Stimulated activated CD8-positive, alpha-beta memory T cell treated with anti-CD3 and anti-CD28 coated beads, Interleukin-12 subunit alpha, Interleukin-12 subunit beta, amount 100 ng/mL, for 1 hour (primary cell): ENCODE measurements at places on chromosomes 1 and 21.

DNA sequence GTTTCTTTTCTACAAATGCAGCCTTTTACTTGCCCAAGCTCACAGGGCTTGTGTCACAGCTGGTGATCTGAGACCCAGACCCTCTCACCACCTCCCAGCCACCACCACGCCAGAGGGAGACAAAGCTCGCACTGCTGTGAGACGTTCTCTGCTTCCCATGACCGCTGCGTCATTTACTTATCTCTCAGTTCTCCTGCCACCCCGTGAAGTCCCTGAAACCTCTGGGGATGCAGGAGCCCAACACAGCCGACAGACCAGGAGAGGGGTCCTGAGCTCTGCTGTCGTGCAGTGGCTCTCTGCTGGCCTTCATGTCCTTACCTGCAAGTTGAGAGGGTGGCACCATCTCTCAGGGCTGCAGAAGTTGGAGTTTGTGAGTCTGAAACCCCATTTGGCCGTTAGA is 77.7 kb downstream of the SLC16A1 start:
- DNase-seq, result no peak

DNA sequence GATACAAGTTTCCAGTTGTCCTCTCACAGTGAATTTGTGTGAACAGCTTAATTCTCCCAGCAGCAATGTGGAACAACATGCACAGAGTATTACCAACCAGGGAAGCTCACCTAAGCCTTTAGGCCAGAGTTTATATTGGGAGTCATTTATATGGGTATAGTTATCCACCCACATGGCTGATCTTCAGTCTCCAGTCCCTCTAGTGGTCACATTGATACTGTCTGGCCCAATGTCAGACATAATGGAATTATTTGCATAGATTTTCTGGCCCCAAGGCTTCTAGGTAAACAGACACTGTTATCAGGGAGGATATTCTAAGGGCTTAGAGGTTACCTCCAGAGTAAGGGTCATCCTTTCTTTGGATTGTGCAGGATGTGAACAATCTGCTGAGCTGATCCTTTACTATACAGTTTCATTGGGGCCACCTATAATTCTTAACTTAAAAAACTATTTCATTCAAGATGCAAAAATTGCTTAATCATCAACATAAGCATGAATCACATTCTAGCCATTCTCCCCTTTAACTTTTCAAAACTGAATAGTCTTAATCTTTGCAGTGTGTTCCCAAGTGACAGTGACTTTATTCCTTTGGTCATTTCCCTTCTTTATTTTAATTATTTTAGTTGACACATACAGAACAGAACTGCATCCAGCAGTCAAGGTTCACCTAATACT is 210.9 kb downstream of the LTN1 start:
- no peak for DNase-seq

- no peak for DNase-seq
These were observed at the start of gene COL11A1 for GRCh38 chr1:103108376-103109150. Gene COL11A1 (minus strand): TSS chr1:103108522. CDS start chr1:103108178, 344 bp downstream.

- no peak for DNase-seq
These were observed 5.7 kb downstream of the MAN1A2 start for GRCh38 chr1:117372863-117373412.

- DNase-seq, result no peak
These were observed 24.1 kb upstream of the CHODL start for GRCh38 chr21:18220498-18220897.

- no peak for DNase-seq
These were observed 5.1 kb upstream of the EPS8L3 start for GRCh38 chr1:109768820-109769219.

GRCh38 chr1:57898531-57898930 is 474.7 kb upstream of the DAB1 start:
- no peak for DNase-seq

DNA sequence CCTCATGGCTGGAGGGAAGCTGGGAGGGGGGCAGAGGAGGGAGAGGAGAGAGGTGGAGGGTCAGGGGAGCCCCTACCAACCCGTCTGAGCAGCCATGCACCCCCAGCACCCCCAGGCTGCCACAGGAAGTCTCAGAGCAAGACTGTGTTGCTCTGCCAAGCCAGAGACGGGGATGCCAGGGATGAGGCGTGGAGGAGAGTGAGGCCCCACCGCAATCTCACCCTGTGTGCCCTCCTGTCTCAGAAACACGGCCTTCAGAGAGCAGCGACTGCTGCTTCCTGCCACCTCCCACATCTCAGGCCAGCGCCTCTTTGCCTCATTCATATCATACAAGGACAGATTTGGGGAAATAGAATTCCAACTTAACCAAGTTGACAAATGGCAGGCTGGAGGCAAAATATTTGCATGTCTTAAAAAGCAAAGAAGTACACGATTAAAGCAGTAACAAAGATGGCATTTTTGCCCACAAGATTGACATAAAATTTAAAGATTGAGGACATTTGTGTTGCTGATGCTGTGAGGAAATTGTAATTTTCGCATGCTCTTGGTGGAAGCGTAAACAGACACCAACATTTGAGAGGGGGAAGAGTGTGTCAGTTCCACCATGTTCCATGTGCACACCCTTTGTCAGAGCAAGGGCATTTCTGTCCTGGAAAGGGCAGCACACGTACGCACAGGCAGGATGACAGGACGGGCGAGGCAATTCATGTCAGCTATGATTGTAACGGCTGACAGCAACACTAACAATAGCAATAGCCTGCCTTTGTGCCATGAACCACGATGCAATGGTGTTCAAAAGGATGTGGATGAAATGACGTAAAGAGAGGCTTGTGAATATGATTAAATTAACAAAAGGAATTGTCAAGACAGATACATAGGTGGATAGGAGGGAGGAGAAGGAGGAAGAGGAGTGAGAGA is 59.0 kb upstream of the BACE2 start:
- DNase-seq, result no peak

DNA sequence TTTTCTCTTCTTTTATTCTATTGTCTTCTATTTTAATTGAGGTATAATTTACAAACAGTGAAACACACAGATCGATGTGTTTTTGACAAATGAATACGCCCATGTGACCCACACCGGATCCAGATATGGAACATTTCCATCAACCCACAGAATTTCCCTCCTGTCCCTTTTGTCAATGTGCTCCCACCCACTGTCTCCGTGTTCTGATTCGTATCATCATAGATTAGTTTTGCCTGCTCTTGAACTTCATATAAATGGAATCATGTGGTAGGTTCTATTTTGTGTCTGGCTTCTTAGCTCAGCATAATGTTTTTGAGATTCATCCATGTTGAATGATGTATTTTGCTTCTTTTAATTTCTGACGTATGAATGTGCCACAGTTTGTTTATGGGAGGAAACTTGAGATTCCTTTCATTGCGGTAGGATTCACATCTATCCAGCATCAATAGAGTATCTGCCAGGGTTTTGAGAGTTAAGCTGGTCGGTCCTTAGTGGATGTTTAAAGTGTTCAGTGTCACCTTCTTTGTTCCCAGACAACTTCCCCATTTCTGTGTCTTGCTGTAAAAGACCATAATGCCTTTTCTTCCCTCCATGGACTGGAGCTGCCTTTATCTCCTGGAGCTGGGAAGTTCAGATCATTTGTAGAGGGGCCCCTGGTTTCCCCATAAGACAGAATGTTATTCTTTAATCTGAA is 14.7 kb downstream of the NAV1 start:
- no peak for DNase-seq

DNA sequence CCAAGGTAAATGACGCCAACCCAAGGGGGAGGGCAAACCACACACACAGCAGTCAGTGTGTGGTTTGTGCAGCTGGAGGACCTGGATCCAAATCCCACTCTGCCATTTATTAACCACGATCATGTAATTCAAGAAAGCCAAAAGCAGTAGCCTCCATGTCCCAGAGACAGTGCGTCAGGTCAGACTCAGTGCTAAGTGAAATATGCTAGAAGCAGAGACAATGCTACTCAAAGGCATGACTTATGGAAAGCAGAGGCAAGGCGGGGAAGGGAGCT is 13.6 kb downstream of the TTC39A start:
- no peak for DNase-seq

DNA sequence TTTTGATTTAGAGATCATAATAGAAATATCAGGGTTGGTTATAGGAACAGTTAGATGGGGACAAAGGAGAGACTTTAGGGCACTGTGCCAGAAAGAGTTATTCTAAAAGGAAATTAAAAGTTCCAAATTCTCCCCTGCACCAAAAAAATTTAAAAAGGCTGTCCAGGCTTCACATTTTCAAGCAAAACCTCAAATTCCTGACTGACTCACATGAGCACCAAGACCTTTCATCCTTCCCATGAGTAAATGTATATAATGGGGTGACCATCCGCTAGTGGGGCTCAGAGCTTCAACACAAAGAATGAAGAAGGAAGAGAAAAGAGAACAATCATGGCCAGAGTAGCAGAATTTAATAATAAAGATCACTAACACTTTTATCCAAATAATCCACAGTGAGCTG is 131.6 kb upstream of the MROH9 start:
- DNase-seq, result no peak

- DNase-seq, result no peak
These were observed 39.3 kb downstream of the PLPPR5 start for GRCh38 chr1:98965394-98965793.

DNA sequence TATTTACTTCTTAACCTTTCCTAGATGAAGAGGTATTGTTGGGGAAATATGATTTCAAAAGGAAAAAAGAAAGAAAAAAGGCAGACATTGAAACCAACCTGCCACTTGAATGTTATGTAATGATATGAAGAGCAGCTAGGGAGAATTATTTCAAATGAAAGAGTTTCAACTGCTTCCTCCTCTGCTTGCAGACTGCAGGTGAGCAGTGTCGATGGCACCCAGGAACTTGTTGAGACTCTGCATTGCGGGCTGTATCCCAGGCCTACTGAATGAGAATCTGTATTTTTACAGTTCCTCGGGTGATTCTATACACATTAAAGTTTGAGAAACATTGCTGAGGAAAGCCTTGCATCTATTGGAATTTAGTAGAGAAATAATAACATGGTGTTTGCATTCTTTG is 3.7 kb upstream of the RUNX1 start:
- DNase-seq, result no peak

DNA sequence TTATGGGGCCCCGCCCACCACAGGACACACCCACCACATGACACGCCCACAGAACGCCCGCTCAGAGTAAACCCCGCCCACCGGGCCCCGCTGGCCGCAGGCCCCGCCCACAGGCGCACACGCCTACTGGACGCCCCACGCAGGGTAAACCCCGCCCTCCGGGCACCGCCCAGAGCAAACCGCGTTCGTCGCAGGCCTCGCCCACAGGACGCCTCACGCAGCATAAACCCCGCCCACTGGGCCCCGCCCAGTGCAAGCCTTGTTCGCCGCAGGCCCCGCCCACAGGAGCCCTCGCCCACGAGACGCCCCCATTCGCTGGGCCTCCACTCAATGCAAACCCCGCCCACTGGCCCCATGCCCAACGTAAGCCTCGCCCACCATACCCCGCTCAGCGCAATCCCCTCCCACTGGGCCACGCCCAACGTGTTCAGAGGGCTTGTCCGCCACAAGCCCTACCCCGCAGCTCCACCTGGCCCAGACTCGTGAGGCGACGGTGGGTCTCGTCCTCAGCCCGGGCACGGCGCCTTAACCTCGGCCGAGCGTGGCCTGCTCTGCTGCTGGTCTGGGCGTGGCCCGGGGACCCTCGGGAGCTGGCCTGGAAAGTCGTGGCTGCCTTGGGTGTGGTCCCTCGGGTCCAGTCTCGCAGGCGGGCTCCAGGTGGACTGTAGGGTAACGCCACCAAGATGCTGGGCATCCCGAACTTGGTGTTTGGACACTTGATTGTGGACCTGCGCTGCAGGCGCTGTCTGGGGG is 401 bp upstream of the TMEM52 start:
- peak; percentile 99 for DNase-seq

DNA sequence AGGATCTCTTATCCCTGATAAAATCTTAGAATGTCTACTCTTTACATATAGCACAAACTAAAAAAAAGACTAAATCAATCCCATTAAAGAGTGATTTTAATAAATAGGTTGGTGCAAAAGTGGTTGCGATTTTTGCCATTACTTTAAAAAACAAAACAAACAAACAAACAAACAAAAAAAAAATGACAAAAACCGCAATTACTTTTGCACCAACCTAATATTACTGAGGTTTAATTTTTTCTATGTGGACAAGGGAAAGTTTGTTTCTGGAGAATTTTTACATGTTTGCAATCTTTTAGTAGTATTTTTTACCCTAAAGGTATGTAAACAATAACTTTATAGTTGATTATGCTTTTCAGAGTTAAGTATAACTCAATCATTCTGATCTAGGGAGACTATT is 119.7 kb upstream of the ADAMTS5 start:
- no peak for DNase-seq

GRCh38 chr1:201968202-201968925 is 13.1 kb downstream of the TIMM17A start:
- no peak for DNase-seq

DNA sequence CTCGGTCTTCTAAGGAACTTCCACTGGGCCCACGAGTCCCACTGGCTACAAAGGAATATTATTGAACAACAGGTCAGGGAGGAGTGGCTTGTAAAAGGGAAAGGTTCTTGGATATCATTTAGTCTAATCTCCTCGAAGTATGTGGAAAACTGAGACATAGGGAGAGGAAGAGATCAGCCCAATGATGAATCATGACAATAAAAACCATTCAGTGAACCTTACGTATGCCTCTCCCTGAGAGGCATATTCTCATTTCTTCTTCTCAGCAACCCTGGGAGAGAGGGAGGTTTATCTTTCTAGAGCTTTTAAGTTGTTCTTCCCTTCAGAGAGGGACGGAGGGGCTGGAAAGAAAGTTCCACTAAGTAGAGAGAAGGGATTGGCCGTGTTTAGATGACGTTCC is 5.3 kb upstream of the MOB3C start:
- no peak for DNase-seq

DNA sequence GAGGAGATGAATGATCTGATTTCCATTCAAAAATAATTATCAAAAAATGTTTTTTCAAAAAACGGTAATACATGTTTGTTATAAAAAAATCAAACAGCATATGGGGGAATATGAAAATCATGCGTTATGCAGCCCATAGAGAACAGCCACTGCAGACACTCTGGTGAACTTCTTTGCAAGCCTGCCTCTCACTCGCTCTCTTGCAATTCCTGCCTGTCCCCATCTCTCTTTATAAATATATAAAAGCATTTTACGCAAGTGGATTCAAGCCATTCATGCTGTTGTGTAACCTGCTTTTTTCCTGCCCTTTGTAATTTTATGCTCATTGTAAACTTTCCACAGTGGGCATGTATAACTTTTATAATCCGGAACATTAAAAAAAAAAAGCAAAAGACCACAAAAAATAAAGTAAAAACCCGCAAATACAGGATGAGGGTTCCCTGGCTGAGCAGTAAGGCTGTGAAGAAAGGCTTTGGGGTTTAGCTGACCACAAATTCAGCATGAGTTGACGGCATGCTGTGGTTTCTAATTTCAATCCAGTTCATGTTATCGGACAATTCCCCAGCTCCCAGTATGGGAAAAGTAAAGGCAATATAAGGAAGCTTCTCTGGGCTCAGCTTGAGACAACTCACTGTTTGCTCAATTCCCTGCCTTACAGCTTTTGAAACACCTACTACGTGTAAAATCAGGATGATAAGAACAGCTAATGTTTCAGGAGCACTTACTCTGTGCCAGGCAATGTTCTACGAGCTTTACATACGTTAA is 52.8 kb upstream of the ZBTB40 start:
- no peak for DNase-seq

- DNase-seq, result no peak
These were observed 122.5 kb downstream of the TBX19 start for GRCh38 chr1:168403140-168403539.
